ENCODE measurements at places on chromosomes 6 and 20. TPM values are rescaled to one million over a fixed set of nuclear protein-coding genes. Genes with fewer than 3 reads are reported as not detected.

The SEL1L2 gene
- total RNA-seq = not detected

The SCRT2 gene
- not detected for total RNA-seq

The RPP21 gene
- total RNA-seq = 64.3 TPM

The PACRG gene
- total RNA-seq = not detected

The ESF1 gene
- total RNA-seq = 19.4 TPM

The IL20RA gene
- 0.03 TPM for total RNA-seq

The BEND6 gene
- 1.3 TPM for total RNA-seq

The MOG gene
- not detected for total RNA-seq

The MUCL3 gene
- 0.09 TPM for total RNA-seq

The SYNGAP1 gene
- 3.9 TPM for total RNA-seq

The ZFP57 gene
- total RNA-seq = not detected

The SNAP25 gene
- 18.9 TPM for total RNA-seq

The PDYN gene
- total RNA-seq = not detected

The ASIP gene
- not detected for total RNA-seq

The ECI2 gene
- 43.0 TPM for total RNA-seq

The MTFR2 gene
- total RNA-seq = 11.6 TPM

The NFYA gene
- total RNA-seq = 9.8 TPM

Measured in A549 treated with GW870086 at 1 μM for 4 hours (cell line).